Epithelial cell of esophagus (primary cell): ENCODE measurements at places on chromosomes 1 and 21.

GRCh38 chr21:46379691-46380090, 55.7 kb downstream of the PCNT start:
- DNase-seq, result no peak

GRCh38 chr1:197306381-197307062, 38.5 kb downstream of the CRB1 start:
- DNase-seq, result no peak

DNA sequence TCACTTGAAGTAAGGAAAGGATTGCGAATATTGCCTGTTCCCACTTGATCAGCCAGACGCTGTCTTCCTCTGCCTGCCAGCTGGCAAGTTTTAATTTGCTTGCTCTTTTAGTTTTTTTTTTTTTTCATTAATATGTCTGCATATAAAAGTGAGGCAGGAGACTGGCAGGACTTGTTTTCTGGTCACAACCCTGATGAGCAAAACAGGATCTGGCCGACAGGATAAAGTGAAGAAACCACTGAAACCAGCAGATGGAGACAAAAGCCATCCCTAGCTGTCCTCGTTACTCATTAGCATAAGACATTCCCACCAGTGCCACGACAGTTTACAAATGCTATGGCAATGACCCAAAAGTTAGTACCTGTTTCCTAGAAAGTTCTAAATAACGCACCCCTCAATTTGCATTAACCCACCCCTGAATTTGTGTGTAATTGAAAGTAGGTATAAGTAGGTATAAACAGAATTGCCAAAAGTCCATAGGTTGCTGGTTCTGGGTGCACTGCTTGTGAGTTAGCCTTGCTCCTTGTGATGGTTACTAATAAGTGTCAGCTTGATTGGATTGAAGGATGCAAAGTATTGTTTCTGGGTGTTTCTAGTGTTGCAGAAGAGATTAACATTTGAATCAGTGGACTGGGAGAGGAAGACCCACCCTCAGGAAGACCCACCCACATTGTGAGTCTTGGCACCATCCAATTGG, 60.8 kb downstream of the ZNF684 start:
- DNase-seq, result peak; percentile 87

DNA sequence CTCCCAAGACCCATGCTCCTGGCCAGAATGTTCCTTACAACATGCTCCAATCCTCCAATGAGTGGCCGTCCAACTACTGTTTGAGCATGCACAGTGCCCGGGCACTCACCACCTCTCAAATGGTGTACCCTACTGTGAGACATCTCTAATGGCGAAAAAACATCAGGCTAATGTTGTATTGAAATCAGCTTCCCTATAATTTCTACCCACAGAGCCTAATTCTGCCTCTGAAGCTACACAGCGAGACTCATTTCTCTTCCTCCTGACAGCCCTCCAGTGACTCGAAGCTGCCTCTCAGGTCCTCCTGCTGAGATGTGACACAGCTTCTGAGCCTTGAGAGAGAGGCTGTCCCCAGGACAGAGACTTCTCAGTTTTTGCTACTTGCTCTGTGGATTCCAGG, 130.7 kb downstream of the FAM78B start:
- no peak for DNase-seq

- peak; percentile 51 for DNase-seq
Observed at GRCh38 chr1:165369255-165369848, 12.8 kb upstream of the LMX1A start.

GRCh38 chr1:153567621-153568366, 2.1 kb upstream of the S100A2 start:
- DNase-seq, result peak; percentile 100
